ENCODE measurements at places on chromosomes 6 and 20. TPM values are rescaled to one million over a fixed set of nuclear protein-coding genes. Genes with fewer than 3 reads are reported as not detected.
A peak's percentile ranks its signal among the peaks of the same experiment; 100 is the strongest.

DNA sequence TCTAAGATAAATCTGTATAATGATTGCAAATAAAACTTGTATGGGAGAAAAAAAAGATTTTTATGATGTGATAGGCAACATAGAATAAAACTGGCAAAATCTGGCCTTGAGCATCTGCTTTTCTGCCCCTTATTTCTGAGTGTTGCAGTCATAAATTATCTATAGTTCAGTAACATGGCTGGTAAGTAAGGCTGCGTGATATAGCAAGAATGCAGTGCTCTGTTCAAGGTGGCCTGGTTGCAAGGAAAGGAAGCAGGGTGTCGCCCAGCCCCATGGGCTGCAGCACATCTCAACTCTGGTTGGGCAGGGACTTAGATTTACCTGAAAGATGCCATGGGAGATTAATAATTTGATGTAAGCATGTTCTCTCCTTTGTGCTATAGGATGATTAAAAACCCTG is 579.5 kb downstream of the LMBRD1 start:
- DNase-seq, result no peak

GRCh38 chr20:20711413-20711812 is 1.0 kb downstream of the RALGAPA2 start:
- no peak for DNase-seq

- peak; percentile 78 for DNase-seq
Measured at GRCh38 chr20:31569163-31570020, 35.7 kb upstream of the ID1 start.

DNA sequence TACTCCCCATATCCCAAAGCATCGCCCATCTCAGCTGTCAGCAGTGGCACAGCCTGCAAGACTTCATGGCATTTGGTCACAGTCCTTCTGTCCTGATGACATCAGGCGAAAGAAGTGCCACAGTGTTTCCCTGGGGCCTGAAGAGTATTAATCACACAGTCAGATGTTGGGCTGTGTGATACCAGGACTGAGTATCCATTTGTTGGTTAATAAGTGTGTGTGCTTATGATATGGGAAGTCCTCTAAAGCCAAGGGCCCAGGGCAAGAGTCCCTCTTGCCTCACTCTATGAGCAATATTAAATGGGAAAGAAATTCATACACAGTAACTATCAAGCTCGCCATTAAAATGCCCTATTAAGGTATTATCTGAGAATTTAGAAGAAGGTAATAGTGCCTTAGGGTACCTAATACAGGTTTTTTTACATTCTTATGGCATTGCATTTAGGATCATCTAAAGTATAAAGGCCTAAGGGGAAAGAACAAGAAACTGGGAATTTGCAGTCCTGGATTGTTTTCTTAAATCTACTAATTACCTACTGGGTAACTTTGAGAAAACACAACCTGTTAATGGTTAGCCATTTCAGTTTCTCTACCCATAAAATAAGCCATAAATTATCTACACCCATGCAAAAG is 204.1 kb upstream of the PREP start:
- no peak for DNase-seq

Gene EDN3
- not detected for total RNA-seq

DNA sequence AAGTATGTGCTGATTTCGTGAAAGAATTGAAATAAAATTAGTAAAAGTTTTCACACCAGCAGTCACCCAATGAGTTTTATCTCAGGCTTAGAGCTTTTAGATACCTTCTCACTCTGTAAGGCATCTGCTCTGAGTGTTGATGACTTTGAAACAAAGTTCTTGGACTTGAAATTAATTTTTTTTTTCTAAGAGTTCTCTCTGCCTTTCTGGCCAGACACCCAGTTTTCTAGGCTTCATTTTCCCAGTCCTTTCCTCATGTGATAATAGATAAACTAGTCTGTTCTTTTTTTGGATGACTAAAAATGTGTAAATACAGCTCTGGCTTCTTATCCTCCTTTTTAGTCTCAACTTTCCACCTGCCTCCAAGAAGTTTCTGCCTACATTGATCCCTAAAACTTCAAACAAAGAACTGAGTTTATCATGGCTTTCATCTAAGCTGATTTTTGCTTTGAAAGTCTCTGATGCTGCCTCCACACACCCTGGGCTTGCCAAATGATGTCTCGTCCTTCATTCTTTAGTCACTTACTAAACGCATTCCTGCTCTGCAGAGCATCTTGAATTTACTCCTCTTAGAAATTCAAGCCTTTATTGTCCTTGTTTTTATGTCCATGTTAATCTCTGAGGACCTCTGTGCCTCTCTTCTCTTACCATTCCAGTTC is 32.7 kb downstream of the SLX4IP start:
- DNase-seq, result no peak

Gene ANKEF1
- total RNA-seq, result 0.18 TPM

DNA sequence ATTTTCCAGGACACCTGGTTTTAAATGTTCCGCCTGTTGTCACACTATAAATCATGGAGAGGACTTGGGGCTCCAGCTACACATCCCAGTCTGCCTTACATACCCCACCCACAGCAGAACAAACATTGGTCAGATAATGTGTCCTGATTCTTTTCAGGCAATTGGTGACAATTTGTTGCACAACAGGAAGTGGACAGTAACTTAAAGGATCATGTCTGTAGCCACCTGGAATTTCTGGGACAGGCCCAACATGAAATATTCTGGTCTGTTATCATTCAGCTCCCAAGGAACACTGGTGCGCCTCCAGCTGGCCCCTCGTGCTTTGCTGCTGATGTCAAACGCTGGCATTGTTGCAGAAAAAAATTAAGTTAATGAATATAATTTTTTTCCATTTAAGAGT is 117.2 kb downstream of the SOBP start:
- no peak for DNase-seq

DNA sequence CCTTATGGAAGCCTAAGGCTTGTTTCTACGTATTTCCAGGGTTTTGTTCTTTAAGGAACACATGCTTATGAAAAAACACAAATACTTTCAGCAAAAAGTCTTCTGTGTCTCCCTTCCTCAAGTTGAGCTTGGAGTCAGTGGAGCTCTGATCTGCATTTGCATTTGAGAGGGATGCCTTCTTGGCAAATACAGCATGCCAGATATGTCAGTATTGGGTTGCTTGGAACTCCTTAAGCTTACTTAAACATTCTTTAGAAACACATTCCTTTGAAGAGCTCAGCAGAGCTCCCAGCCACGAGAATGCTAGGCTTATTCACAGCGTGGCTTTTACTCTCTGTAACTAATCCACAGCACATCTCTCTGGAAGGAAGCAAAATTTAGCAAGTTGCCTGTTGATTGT is 68.3 kb downstream of the ANKRD6 start:
- no peak for DNase-seq

DNA sequence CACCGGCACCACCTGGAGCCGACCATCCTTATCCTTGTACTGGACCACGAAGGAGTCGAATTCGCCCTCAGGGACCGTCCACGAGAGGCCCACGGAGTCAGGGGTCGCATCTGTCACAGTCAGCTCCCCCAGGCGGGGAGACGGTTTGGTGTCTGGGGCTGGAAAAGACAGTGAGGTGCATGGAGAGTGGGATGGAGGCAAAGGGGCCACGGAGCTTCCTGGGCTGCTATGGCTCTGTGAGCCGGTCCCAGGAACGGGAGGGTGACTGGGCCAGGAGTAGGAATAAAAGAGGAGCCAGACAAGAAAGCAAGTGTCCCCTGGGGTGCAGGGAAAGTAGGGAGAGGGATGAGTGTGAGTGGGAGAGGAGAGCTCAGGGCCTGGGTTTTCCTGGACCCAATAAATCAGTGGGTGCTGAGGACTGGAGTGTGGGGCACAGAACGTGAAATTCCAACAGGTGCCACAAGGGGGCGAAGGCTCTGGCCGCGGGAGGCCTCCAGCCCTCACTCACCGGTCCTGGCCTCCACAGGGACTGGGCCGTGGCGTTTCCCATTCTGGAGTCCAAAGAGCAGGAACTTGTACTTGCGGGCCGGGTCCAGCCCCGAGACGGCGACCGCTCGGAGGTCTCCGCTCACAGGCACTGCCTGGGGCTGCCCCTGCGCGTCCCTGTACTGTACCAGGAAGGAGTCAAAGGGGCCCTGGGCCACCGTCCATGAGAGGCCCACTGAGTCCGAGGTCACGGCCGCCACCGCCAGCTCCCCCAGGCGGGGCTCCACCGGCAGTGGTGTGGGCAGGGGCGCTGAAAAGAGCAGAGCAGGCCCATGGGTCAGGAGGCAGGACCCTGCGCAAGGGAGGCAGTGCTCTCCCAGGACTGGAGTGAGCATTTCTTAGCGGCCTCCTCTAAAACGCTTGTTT is 9.9 kb downstream of the CYP21A2 start:
- peak; percentile 58 for DNase-seq

Gene GLP1R
- total RNA-seq, result not detected

DNA sequence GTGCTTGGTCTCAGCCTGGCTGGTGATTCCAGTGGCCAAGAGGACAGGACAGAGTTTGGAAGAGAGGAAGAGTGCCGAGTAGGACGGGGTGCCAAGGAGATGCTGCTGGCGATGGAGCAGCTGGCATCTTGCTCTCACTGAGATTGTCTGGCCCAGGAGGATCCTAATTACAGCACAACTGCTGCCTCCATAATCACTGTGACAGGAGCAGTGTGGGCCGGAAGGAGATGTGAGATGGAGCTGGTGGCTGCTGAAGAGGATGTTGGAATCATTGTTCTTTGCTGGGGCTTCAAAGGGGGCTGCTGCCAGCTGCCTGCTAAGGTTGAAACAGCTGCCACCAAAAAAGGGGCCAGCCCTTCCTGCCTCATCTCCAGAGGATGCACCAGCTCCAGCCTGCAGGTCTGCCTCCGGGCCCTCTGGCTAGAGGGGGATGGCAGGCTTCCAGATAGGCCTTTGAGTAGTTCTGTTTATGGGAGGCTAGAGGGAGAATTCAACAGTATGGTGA is 214.4 kb downstream of the RNF144B start:
- DNase-seq, result no peak

DNA sequence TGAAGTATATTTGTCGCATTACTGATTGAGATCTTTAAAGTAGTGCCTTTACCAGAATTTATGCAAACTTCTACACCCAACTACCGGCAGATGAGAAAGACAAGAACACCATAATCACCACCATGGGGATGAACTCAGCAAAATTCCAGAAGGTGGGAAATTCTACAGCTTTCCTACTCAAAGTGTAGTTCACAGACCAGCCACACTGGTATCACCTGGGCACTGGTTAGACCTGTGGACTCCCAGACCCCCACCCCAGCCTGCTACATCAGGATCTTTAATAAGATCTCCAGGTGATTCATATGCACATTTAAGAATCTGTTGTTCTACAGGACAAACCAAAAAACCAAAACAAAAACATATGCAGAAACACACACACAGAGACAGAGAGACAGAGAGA is 67.9 kb downstream of the POPDC3 start:
- no peak for DNase-seq

DNA sequence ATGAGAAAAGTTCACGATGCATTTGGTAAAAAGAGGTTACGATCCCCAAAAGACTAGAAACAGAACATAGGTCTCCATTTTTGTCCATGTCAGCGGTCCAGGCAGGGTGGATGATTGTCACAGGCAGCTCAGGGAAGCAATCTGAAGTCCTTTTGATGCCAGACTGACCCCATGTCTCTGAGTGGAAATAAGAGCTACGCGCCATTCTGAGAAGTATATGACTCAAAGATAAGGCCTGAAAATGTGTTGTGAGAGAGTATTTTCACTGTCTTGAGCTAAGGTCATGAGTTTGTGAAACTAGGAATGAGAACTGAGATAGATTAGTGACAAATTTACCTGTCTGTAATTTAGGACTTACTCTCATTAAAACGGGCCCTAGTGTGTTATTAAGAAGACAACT is 69.5 kb downstream of the LYRM4 start:
- DNase-seq, result no peak

DNA sequence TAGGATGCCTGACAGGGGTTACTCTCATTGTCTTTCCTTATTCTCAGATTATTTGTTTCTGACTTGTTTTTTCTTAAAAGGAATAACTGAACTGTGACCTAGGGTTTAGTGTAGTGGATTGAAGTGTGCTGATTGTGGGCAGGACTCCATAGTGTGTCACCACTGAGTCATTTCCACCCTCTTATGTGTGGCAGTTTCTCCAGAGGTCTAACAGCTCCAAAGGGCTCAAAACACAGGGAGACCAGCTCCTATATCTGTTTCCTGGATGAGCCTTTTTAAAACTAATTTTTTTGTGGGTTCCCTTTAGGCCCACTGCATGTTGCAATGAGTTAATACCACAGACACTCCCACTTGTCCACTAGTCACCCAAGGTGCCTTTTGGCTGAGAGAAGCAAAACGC is 951.1 kb upstream of the ADGRB3 start:
- no peak for DNase-seq

DNA sequence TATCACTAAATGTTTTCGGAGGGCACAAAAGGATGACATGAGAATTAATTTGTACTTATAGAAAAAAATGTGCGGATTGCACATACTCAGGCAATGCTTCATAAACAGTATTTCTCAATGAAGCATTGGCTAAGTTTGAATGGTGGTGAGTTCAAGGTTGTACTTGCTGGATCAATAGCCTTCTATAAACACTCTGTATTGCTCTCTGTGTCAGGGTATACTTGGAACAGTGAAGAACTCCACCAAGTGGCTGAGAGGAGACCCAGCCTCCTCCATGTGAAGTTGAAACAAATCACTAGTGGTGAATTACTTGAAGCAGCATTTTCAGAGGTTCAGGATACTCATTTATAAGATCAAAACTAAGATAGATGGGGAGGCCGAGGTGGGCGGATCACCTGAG is 360.6 kb downstream of the RIMS1 start:
- DNase-seq, result no peak

GRCh38 chr6:120945905-120946594 is 388.2 kb downstream of the TBC1D32 start:
- no peak for DNase-seq

DNA sequence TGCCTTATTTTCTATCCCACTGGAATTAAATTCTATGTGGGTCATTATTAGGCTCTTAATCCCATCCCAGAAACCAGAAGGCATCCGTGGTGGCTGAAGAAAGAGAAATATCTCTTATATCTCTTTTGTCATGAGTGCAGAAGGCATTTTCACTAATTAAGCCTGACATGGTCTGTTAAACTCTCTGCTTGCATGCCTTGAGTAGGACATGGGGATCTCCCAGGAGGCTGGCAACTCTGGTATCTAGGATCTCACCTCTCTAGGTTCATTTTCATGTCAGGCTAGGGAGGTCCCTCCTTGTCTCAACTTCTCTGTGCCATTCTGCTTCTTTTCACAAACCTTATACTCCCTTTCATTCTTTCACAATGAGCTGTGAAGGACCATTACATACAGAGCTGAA is 25.3 kb upstream of the GPR63 start:
- no peak for DNase-seq
